Head of caudate nucleus (tissue), 42 donors: ENCODE measurements at places on chromosomes 2 and 18.

GRCh38 chr18:22253676-22254075 lies 84.3 kb downstream of the GATA6 start:
- no peak for DNase-seq

- DNase-seq = no peak
Measured at GRCh38 chr18:70621710-70622109, 332.9 kb downstream of the SOCS6 start.

DNA sequence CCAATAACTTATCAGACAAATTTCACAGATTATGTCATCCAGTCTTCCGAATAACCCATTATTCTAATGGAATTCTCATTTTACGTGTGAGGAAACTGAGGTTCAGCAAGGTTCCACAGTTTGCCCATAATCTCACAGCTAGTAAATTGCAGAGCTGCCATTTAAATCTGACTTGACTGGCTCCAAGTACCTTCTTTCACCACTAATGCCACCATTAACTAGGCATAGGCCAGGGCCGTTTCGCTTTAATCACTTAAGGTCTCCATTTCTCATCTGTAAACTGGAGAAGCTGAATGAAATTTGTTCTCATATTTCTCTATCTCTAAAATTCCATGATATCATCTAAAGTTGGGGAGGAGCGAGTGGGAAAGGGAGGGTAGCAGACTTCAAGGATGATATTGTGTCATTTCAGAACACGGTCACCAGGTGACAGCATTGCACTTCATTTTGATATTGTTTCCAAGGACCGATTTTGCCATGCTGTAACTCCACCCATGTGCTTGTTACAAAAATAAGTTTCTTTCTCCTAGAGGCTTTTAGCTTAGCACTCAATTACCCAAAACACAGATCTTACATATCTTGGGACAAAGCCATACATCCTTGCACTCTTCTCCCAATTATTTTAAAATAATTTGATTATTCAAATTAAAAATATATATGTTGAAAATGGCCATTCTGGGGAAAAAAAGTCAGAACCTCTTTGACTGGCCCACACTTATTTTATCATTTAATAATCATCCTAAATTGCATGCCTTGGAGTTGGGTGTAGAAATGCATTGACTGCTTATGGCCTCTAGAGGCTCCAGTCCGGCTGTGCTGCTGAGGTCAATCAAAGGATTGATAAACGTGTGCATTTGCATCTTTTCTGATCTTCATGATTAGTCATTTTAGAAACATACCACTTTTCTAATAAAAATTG lies 123.8 kb downstream of the AKAIN1 start:
- DNase-seq = no peak

DNA sequence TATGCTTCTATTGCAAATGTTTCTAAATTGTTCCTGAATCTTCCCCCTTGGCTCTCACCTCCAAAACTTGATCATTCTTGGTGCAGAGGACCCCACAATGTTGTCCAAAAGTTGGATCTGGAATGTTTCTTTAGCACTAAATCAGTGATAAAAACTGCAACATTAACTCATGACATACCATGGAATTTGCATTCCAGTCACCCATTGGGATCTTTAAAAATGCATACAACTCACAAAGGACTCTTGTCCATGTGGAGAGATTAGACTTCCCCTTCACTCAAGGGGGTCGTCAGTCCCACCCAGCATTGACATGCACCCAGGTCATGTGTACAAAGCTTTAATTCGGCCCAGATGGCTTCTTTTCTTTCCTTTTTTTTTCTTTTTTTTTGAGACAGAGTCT lies 169.3 kb downstream of the SETBP1 start:
- no peak for DNase-seq

DNA sequence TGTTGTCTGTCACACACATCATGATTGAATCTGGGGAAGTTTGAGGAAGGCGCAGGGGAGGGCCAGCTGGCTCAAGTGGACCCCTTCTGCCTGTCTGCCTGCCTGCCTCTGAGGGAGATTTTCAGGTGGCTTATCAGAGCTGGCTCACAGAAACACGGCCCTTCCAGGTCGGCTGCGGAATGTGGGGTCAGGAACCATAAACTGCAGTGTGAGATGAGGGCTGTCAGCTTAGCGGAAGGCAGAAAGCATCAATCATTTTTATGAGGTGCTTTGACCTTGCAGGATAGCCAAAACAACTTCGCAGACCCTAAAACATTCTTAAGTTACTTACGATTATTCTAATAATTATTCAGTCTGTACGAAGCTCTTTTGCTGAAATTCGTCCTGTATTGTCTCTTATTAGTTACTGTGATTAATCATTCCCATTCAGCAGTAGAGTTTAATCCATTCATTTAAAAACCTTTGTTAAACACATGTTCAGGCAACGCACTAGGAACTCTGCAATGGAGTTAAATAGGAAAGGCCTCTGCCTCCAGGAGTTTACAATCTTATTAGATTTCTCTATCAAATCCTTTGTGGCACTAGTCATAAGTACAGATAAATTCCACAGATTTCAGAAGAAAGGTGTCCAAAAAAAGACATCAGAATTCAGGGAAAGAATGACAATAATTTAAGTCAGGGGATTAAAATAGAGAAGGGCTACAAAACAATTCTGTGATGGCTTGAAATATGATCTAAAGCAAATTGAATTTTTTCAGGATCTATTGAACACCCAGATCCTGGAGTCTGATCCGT lies 371.6 kb downstream of the HRH4 start:
- DNase-seq = no peak

- DNase-seq = no peak
Measured at GRCh38 chr18:12930908-12931307, 16.9 kb upstream of the SEH1L start.

- DNase-seq = no peak
Measured at GRCh38 chr18:42657551-42657950, 457.9 kb downstream of the RIT2 start.

- DNase-seq = no peak
Measured at GRCh38 chr2:110667071-110667470, 10.8 kb downstream of the BUB1 start.

DNA sequence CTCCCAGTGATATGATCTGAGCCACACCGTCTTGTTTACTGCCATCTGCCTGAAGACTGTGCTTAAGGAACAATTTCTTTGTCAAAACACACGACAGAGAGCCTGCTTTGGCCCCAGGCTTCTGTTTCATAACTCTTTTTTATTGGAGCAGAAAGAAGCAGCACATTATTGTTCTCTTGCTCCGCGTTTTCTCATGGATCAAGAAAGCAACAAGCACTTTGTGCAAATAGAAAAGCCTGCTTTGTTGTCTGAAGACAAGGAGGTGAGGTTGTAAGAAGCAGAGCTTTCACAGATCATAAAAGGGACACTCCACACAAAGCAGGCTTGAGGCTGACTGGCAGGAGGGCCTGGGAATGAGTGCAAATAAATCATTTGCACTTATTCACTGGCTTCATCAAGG lies 118.3 kb upstream of the FAM136A start:
- DNase-seq = no peak

DNA sequence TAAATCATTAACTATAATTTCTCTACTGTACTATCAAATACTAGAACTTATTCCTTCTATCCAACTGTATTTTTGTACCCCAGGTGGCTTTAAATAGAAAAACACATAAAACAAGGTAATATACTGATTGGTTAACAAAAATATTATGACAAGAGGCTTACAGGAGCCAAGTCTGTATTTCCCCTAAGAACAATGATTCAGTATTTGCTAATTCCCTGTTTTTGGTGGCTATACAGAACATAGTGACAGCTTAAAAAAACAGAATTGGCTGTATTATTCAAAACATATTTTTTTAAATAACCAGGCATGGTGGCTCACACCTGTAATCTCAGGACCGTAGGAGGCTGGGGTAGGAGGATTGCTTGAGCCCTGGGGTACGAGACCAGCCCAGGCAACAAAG lies 16.3 kb downstream of the RTN4 start:
- DNase-seq = no peak

DNA sequence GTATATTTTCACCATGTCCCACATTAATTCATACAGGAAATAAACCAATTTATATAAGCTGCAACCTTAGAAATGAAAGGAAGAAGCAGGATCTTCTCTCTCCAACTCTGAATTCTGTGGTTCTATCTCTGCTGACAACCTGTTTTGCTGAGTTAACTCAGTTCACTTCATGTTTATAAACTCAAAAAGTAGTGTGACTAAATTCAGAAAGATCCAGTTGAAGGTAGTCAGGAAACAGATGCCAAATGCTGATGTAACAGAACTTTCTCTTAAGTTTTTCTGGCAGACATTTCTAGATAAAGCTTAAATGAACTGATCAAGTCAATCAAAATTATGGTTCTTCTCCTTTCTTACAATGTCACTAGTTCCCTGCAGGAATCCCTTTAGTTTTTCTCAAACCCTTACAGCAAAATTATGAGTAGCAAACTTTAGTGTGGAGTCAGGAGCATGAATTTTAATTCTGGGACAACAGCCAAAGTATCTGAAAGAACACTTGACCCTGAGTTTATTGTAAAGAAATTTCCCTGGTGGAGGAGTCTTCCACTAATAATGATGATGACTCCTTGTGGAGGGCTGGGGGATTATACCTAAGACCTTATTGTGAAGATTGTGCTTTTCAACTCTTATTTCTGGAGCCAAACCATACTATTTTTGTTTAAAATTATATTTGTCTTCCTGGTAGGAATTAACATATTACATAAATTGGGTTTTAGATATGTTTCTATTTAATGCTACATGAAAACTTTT lies 216.9 kb downstream of the MYO3B start:
- no peak for DNase-seq
